ENCODE measurements at places on chromosomes 4 and X.

- no peak for DNase-seq
Measured at GRCh38 chr4:172596206-172596605, 572.4 kb upstream of the GALNT7 start.

GRCh38 chr4:77801260-77801608 is 17.9 kb downstream of the CNOT6L start:
- DNase-seq = no peak

DNA sequence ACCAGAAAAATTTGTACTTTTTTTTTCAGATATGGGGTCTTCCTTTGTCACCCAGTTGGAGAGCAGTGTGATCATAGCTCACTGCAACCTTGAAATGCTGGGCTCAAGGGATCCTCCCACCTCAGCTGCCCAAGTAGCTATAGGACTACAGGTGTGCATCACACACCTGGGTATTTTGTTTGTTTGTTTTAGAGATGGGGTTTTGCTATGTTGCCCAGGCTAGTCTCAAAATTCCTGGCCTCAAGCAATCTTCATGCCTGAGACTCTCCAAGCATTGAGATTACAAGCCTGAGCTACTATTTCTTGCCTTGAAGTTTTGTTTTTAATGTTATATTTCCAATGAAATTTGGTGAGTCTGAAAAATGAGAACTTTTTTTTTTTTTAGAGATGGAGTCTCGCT is 847.8 kb downstream of the TRIML1 start:
- no peak for DNase-seq

GRCh38 chr4:110124711-110125110 is 73.7 kb downstream of the ELOVL6 start:
- no peak for DNase-seq

DNA sequence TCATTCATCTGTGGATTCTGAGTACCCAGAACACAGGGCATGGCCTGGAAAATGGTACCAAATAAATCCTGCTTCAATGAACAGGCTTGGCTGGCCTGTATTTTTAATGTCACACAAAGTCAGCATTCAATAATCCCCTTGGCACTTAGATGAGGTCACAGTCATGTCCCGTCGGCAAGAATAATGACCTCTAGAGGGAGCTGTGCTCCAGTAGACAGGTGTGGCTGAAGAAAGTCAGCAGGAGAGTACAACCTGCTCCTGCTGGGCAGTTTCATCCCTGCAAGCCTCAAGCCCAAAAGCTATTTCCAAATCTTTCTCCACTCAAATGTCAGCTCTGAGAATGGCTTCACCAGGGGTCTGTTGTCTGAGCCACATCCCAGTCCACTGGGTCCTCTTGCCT is 404.0 kb upstream of the F9 start:
- peak; percentile 49 for DNase-seq

DNA sequence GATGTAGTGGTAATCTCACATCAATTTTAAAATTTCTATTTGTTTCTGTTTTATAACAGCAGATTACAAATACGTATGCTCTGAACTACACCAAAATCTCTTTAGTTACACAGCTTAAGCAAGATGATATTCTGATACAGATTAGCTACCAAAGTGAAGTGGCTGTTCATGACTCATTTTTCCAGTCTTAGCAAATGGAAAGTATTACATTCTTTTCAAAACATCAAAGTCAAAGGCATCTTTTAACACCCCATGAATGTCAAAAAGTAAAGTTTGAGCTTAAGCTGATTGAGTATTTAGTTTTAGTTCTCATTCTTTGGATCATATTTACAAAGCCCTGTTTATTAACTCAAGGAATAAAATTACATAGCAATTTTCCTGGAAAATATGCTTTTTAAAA is 6.6 kb upstream of the HPGDS start:
- no peak for DNase-seq

GRCh38 chr4:14302021-14302420 is 674.5 kb upstream of the BOD1L1 start:
- no peak for DNase-seq

DNA sequence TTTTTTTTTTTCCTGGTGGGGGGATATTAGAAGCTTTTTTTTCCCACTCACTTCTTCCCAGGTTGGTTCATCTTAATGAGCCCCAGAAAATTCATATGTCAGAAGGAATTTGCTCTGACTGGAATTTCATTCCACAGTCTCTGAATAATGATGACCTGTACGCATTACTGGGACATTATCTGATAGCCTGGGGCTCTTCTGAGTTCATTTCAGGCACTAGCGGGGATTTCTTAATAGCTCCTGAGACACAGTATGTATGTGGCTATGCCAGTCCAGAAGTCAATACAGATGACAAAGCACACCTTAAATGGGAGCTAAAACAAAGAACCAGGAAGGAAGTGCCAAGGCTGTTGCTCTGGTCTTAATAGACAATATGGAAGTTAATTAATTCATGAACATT is 295.2 kb upstream of the IGFBP7 start:
- no peak for DNase-seq

GRCh38 chr4:17195461-17196275 is 297.2 kb upstream of the LDB2 start:
- no peak for DNase-seq

GRCh38 chr4:170008371-170008770 is 17.8 kb downstream of the MFAP3L start:
- DNase-seq = peak; percentile 66

DNA sequence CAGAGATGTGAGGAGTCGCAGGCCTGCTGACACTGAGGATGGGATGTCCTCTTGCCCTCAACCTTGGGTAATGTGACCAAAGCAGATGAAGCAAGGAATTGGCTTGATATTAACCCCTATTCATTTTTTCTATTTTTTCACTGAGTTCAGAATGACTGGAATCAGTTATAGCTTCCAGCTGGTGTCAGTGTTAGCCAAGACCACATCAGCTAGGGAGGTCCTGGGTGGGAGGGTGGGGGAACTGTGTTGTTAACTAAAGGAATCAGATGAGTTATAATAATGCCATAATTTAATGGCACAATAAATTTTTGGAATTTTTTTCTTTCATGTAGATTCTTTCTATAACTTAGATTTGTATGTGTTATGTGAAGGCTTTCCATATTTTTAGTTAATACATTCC is 91.9 kb downstream of the EGF start:
- DNase-seq = no peak

- no peak for DNase-seq
Measured at GRCh38 chrX:53195401-53195800, 29.6 kb downstream of the KDM5C start.

DNA sequence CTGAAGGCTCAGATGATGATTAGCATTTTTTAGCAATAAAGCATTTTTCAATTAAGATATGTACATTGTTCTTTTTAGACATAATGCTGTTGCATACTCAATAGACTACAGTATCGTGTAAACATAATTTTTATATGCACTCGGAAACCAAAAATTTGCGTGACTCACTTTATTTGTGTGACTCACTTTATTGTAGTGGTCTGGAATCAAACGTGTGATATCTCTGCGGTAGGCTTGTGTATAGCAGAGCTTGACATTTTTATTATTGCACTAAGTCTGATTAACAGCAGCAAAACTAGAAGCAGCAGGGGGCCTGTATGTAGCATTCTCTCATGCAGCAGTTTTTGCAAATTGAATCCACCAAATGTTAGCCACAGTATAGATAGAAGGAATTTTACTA is 119.1 kb upstream of the PRDX4 start:
- no peak for DNase-seq

DNA sequence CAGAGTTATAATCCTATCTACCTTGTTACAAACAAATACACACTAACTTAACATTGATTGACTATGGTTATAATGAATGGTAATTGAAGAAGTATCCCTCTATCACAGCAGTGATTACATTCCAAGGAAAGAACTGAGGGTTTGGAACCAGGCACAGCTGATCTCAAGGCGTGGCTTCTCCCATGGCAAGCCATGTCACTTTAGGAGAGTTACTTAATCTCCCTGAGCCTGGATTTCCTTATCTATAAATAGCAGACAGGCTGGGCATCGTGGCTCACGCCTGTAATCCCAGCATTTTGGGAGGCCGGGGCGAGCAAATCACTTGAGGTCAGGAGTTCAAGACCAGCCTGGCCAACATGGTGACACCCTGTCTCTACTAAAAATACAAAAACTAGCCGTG is 25.6 kb downstream of the SORBS2 start:
- DNase-seq = no peak

DNA sequence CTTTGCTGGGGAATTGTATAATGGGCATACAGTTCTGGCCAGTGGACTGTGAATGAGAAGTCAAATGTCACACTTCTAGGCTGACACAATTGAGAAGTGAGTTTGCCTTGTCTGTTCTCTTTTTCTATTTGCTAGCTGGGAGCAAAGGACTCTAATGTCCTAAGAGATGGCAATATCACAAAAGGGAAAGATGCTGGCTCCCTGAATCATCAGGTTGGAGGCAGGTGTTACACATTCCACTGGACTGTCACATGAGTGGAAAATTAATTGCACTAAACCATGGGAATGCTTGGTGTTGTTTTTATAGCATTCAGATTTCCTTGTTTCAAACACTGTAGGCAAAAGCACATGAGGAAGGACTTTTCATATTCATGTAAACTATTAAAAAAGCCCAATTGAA is 388.3 kb downstream of the ADAM29 start:
- no peak for DNase-seq

DNA sequence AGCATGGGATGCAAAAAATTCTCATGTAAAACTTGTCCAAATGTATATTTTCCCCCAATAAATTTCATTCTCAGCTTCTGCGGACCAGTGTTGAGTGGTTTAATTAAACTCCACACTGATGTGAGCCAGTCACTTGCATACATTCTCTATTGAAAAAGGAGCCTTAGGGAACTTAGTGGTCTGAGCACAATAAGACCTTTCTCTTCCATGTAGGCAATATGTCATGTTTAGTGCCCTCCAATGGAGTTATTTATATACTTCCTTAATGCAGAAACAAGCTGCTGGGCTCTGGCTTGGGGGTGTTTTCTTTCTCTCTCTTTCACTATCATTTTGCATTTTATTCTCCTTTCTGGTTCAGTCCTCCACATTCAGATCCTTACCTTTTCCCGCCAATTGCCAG is 196.9 kb downstream of the ANAPC10 start:
- no peak for DNase-seq

- no peak for DNase-seq
Measured at GRCh38 chrX:8897259-8897658, 96.1 kb upstream of the FAM9A start.

GRCh38 chr4:88027611-88028608 is 20.5 kb downstream of the PKD2 start:
- DNase-seq = peak; percentile 71

GRCh38 chrX:43718546-43718945 is 62.4 kb downstream of the MAOA start:
- DNase-seq = no peak

DNA sequence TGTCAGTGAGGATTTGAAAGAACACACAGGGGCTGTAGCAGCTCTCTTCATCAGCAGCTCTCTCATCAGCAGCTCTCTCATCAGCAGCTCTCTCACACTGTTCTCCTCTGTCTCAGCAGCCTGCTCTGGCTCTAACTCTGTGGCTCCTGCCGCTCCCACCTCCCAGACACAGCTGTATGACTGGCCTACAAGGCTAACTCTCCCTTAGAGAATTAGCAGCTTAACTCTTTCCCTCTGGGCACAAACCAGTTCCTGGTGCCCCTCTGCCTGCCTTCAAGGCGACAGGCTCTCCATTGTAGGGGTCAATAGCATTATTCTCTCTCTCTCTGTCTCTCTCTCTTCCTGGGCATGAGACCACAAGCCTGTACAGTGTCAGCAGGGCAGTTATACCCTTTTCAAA is 385.6 kb upstream of the PCDH10 start:
- no peak for DNase-seq

GRCh38 chr4:142815834-142816233 is 30.3 kb downstream of the INPP4B start:
- DNase-seq = no peak

- DNase-seq = no peak
Measured at GRCh38 chrX:150655788-150656187, 37.4 kb upstream of the MTMR1 start.

- no peak for DNase-seq
Measured at GRCh38 chr4:148162519-148162918, 279.7 kb downstream of the NR3C2 start.

DNA sequence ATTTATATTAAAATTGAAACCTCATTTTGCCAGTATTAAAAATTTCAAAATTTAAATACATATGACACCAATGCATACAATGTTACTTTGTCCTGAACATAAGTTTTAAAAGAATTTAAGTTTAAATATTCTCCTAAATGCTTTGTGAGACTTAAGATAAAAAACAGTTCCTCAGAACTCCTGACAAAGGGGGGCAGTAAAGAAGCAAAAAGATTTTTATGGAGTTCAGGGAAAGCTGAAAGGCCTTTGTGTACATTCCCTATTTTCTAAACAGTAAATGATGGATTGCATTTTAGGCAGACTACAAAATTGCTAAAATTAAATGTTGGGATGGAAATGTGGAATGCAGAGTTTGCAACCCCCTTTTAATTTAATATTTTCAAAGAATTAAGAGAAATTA is 81.7 kb downstream of the SNCA start:
- DNase-seq = no peak

- DNase-seq = no peak
Measured at GRCh38 chr4:6252051-6252450, 17.6 kb upstream of the WFS1 start.

DNA sequence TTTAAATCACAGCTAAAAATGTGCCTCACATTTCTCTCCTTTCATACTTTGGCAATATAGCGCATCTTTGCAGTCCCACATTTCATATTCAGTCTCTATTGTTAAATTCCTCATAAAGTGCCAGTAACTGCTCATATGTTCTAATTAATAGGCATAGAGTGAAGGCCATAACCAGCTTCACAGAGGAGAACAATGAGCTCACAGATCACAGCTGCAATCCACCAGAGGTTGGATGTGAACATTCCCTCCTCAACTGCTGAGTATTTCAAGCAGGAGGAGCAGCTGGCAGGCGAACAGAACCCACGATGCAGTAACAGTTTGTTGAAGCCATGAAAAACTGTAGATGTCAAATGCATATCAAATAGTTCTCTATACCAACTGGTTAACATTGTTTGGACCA is 2088.7 kb upstream of the AGA start:
- no peak for DNase-seq

- DNase-seq = no peak
Measured at GRCh38 chr4:2667428-2667827, 88.7 kb downstream of the TNIP2 start.

GRCh38 chrX:133965321-133965720 is 20.1 kb downstream of the GPC3 start:
- DNase-seq = no peak

DNA sequence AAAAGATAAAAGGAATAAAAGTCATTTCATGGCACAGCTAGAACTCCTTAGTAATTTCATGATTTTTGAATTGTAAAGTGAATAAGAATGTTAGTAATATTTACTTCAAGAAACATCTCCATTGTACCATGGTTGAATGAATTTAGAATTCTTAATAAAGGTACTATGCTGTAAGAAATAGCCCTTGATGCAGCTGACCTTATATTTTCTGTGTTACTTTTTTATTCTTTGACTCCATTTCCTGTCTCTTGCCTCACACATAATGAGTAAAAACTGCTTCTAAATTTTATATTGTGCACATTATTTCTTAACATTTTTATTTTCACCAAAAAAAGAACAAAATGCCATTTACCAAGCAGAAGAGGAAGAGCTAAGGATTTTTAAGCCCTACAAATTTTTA is 81.9 kb upstream of the PDHA2 start:
- DNase-seq = no peak

GRCh38 chrX:106898462-106898861 is 4.7 kb downstream of the RIPPLY1 start:
- peak; percentile 67 for DNase-seq
